Activated naive CD4-positive, alpha-beta T cell treated with anti-CD3 and anti-CD28 coated beads, Interleukin-2, amount 50 U/mL, for 72 hours (primary cell): ENCODE measurements at places on chromosomes 13 and 19. TPM values are rescaled to one million over a fixed set of nuclear protein-coding genes. Genes with fewer than 3 reads are reported as not detected.

MUC16 gene
- not detected for total RNA-seq

GRCh38 chr19:3061182-3062161 lies 823 bp downstream of the TLE5 start:
- DNase-seq = peak; percentile 45

DNA sequence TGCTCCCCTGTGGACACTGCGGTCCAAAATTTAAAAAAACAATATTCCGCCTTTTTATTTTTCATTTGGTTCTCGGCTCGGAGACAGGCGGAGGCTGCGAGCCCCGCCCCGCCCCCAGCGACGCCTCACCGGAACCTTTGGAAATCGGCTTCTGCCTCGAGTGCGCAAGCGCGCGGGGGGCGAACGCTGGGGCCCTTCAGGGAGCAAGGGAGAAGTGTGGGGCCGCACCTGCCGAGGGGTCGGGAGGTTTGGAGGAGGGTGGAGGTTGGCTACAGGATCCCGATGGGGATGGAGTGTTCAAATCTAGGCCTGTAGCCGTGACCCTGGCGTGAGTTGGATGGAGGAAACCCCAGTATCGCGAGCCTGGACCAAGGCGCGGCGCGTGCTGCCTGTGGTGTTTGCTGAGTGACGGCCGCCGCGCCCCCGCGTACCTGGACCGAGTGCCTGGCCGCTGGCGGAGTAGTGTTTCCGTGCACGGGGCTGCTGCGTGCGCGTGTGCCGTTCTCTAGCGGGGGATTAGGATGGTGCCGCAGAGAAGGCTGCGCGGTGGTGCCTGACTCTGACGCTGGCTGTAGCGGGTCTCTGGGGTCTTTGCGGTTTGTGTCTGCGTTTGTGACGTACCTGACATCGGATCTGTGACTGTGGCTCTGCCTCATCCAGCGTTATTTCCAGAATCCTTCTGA lies 565 bp upstream of the ZFP30 start:
- DNase-seq = peak; percentile 89

RNF225 gene
- total RNA-seq = 0.48 TPM

- no peak for DNase-seq
Measured at GRCh38 chr13:63393112-63393511, 1977.5 kb upstream of the PCDH20 start.

OR10H1 gene
- not detected for total RNA-seq

DNA sequence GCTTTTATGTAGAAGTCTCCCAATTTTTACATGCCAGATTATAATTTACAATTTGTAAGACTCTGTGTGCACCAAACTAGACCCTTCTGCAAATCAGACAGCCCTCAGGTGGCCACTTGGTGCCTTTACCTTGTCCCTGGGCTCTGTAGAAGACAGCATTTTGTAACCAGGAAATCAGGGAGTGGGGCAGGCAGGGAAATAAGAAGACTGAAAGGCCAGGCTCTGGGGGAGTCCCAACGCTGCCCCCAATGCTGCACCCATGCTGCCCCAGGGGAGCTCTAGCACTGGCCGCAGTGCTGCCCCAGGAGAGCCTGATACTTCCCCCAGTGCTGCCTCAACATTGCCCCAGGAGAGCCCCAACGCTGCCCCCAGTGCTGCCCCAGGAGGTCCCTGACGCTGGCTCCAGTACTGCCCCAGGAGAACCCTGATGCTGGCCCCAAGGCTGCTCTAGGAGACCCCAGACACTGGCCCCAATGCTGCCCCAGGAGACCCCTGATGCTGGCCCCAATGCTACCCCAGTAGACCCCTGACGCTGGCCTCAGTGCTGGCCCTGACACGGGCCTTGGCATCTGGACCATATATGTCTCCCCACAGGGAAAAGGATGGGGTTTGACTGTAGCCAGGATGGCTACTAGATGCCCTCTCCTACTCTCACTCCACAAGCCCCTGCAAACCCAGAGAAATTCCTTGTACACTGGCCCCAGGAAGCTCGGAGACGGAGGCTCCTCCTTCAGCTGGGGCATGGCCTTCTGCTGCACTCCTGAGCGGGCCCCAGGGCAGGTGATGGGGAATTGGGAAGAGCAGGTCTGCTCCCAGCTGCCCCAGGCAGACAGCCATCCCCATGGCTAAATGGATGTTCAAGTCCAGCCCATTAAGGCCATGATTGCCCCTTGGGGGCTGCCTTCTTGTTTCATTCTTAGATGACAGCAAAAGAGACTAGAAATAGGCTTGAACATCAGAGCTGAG lies 23.6 kb downstream of the VSTM2B start:
- no peak for DNase-seq
